ENCODE measurements at places on chromosomes 5 and 9.

- no peak for DNase-seq
These were observed 23.1 kb downstream of the IQGAP2 start for GRCh38 chr5:76425928-76426804.

DNA sequence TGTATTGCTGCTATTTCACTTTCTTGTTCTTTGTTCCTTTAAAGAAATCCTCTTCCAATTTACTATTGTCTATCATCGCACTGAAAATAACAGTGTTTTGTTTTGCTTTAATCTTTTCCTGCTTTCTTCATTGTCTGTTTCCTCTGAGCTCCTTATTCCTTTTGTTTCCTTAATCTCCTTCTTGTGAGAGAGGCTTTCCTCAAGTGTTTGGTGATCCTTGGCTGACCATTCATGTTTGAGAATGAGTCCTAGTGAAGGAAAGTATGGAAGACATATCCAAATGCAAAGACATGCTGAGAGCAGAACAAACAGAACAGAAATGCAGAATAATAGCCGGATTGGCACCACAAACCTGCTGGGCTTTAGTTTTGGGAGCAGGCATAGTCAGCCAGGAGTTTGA lies 42.0 kb upstream of the ENTREP1 start:
- DNase-seq: no peak

GRCh38 chr5:78289911-78290310 lies 4.6 kb downstream of the AP3B1 start:
- DNase-seq: no peak

- DNase-seq: no peak
These were observed 24.7 kb downstream of the WWC1 start for GRCh38 chr5:168316139-168316578.

Measured in D341Med (cell line).